HAP-1 (cell line): ENCODE measurements at places on chromosomes 12 and 14.

DNA sequence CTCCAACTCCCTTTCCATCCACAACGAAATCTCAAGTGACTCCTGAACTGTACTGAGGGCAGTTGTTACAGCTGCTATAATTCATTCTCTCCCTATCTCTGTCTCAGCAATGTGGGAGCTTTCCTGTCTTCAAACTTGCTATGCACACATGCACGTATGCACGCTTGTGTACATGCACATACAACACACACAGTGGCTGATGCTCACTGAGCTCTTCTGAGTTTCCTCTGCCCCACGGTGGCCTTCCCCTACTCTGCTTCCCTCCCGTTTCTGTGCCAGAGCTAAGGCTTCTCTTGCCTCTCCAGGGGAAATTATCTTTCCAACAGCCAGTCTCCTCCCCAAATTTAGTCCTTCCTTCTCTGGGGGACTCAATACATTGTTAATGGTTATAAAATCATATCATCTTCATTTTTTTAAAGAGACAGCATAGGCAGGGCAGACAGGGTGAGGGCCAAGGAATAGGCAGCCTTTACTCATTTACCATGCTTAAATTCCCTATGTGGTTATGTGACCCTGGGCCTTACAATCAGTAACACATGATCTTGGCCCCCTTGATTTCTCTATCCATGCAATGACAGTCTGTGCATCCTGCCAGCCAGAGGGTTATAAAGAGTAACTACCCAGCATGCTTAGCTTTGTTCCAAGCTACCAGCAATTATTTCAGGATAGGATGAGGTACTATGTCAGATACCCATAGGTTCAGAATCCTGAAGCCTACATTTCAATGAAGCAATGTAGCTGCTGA lies 111.9 kb upstream of the HMGA2 start:
- no peak for DNase-seq

DNA sequence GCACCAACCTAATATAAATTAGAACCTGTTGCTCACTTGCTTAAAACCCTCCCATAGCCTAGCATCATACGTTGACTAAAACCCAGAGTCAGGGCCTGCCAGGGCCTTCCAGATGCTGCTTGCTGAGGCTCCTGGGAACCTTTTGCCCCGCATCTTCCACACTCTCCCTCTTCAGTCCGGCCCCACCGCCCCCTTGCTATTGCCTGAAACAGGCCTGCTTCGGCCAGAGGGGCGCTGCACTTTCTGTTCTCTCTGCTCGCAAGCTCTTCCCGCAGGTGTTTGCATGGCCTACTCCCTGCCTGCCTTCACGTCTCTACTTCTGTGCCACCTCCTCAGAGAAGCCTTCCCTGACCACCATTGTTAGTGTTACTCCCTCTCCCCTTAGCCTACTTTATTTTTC lies 13.7 kb upstream of the TCTN2 start:
- no peak for DNase-seq

DNA sequence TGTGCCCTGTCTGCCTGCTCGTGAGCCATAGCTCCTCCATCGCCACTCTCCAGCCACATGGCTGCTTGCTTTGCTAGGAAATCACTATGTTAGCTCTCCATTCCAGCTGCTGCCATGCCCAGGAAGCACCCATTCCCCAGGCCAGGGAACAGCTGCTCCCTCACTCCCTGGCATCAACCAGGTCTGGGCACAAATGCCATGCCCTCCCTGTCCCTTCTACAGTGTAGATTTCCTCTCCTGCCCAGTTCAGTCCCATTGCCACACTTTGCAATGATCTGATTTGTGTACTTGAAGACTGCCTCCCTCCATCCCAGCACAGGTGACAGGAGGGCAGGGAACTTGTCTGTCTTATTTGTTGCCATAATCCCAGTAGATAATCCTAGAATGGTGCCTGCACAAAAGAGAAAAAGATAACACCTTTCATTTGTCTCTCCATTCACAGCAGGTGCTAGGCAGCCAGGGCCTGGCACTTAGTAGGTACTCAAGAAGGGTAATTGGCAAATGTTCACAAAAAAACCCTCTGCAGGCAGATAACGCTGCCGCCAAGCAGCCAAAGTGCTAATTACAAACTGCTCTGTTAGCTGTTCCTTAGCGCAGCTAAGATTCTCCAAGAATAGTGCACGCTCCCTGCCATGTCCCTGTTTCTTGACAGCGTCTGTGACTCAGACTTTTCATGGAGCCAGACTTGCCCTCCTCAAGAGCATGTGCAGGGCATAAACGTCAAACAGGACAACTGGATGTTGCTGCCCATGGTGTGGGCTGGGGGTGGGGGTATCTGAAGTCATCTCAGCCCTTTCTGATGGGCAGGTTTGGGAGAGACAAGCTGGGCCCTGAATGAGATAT lies 69.1 kb downstream of the ARL6IP4 start:
- DNase-seq: no peak

DNA sequence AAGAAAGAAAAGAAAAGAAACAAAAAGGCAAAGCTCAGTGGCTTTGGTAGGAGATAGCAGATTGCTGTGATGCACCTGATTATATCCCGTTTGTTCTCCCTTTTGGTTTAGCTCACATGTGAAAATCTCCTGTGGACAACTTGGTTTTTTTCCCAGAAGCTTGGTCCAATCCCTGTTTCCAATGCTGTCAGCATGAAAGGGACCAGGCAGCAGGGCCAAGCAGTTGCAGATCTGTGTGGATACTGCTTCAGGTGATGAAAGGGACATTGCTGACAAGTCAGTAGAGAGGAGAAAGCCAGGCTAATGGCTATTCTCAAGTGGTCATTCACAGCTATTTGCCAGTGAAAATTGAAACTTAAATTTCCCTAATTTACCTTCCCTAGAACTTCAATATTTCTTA lies 18.8 kb upstream of the SLCO1A2 start:
- DNase-seq: no peak

GRCh38 chr14:24415421-24416253 lies 13.8 kb downstream of the CBLN3 start:
- DNase-seq: no peak

DNA sequence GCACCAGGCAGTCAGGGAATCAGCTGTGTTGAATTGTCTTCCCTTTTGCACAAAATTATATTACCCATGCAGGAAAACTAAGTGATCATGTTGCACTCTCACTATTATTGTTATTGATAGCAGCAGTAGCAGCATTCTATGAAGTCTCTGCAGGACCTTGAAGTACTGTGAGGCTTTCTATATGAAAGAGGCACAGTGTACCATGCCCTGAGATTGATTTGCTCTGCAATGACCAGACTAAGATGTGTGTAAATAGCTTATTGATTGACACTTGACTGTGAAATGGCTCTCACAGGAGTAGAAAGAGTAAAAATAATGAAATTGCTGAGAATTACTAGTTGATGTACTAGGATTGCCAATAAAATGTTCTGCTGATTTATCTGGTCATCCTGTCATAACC lies 99.9 kb downstream of the KICS2 start:
- no peak for DNase-seq

GRCh38 chr12:132327336-132328171 lies 1.8 kb downstream of the GALNT9 start:
- no peak for DNase-seq

- DNase-seq: no peak
Observed at GRCh38 chr14:95059126-95059525, 98.2 kb downstream of the DICER1 start.

GRCh38 chr12:100794441-100795173 lies at the start of gene ANO4:
Gene ANO4, plus strand, starts transcription at chr12:100794776. Its CDS starts 107,010 bp downstream, at chr12:100901786.
- peak; percentile 73 for DNase-seq

- no peak for DNase-seq
Observed at GRCh38 chr12:69332815-69333358, 15.3 kb upstream of the LYZ start.

GRCh38 chr12:57813111-57813970 lies 5.2 kb downstream of the AVIL start:
- DNase-seq: no peak
